ENCODE measurements at places on chromosomes 16 and 17. TPM values are rescaled to one million over a fixed set of nuclear protein-coding genes. Genes with fewer than 3 reads are reported as not detected.

DNA sequence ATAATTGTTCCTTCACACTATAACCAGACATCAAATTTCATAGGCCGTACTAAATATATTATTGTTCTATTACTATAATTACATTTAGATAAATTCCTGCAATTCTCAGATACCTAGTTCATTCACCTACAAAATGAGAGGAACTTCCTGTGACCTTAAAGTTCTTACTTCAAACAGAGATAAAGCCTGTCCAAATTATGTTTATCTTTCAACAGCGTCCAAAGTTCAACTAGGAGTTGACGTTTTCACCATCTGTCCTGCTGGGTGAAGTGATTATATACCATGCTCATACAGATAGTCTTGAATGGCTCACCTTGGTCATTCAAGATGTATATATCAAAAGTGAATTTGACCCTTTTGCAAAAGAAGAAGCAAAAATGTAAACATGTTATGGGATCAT lies 440.6 kb downstream of the CDH8 start:
- H3K36me3 ChIP-seq: no peaks in the 10 kb centered on the region
- H3K27me3 ChIP-seq: no peaks in the 10 kb centered on the region
- H3K4me3 ChIP-seq: no peak overlapping the region
- H3K4me1 ChIP-seq: no peaks in the 10 kb centered on the region
- no peak overlapping the region for H3K27ac ChIP-seq

DNA sequence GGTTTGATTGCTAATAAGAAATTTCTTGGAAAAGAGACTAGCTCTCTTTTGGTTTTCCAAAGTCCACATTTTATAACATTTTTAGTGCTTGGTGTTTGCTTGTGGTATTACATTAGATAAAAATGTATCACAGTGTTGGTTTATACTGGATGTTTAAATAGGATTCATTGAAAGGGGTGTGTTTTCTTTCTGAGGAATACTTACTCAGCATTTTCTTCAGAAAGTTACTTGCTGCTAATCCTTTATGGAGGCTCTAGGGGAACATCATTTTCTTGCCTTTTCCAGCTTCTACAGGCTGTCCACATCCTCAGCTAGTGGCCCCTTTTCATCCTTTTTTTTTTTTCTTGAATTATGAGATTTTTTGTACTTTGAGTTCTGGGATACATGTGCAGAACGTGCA lies 834 bp upstream of the KRT39 start:
- no peaks in the 10 kb centered on the region for H3K4me1 ChIP-seq
- H3K4me3 ChIP-seq: no peak overlapping the region
- H3K27me3 ChIP-seq: no peaks in the 10 kb centered on the region
- H3K36me3 ChIP-seq: no peaks in the 10 kb centered on the region
- no peak overlapping the region for H3K27ac ChIP-seq

DNA sequence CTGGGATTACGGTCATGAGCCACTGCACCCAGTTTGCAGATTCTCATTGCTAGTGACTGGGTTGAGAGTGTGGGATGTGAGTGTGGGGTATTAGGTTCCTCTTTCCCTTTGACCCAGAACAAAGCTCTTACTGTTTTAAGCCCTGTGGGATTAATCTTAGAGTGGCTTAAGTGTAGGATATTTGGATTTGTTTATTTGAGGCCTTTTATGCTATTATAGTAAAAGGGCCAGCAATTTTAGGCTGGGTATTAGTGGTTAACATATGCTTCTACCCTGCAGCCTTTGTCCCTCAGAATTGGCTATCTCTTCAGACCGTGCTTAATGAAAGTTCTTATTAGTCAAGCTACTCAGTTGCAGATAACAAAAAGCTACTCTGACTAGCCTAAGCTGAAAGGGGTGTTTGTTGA lies 3.2 kb downstream of the SGF29 start:
- H3K36me3 ChIP-seq: no peaks in the 10 kb centered on the region
- peaks cover 11% of the 10 kb centered on the region for H3K4me1 ChIP-seq

DNA sequence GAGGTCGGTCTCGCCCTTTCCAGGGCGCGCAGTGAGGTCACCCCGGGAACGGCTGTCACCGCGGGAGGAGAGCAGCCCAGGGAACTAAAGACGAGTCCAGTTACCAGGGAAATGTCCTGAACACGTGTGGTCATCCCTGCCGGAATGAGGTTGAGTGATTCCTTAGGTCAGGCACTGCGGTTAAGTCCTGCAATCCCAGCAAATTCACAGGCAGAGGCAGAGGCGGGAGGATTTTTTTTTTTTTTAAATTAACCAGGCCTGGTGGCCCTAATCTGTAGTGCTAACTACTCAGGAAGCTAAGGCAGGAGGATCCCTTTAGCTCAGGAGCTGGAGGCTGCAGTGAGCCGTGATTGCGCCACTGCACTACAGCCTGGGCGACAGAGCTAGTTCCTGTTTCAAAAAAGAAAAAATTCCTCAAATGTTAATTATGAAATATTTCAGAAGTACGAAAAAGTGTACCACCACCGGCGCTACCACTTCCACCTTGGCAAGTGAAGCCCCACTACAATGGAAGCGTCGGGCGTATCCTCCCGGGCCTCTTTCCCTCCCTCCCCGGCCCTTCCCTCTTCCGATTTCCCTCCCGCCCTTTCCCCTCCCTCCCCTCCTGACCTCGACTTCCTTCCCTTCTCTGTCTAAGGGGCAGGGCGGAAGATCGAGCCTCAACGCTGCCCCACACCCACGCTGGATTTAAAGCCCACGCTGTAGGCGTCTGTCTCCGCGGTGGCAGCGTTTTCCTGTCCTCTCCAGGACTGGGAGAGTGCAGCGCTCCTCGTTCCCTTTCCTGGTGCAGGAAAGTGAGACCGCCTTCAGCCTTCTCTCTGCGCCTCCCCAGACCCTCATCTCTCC lies 27.3 kb downstream of the SLFN11 start:
- peaks cover 4% of the 10 kb centered on the region for H3K36me3 ChIP-seq
- peaks cover 8% of the 10 kb centered on the region for H3K27me3 ChIP-seq
- no peak overlapping the region for H3K4me3 ChIP-seq
- H3K27ac ChIP-seq: no peak overlapping the region
- peak; percentile 45 for DNase-seq

DNA sequence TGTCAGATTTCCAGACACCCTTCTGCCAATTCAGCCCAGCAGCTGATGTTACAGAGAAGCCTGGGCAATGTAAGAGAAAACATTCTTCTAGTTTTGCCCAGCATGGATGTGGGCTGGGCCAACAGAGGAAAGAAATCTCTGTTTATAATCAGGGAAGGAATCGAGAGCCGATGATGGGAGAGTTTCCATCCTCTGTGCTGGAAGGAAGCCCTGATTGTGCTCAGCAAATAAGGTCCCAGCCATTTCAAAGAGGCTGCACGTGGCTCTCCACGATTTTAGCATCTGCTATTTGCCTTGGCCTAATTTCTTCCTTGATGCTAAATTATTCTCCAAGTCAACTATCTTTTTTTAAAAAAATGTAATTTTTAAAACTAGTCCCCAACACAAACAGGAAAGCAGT lies 70.0 kb downstream of the IRX6 start:
- H3K27me3 ChIP-seq: no peaks in the 10 kb centered on the region
- H3K4me3 ChIP-seq: no peak overlapping the region
- no peaks in the 10 kb centered on the region for H3K4me1 ChIP-seq
- no peaks in the 10 kb centered on the region for H3K36me3 ChIP-seq
- no peak overlapping the region for H3K27ac ChIP-seq
- no peak for DNase-seq

- no peak overlapping the region for H3K4me3 ChIP-seq
- no peaks in the 10 kb centered on the region for H3K4me1 ChIP-seq
- DNase-seq: no peak
- H3K36me3 ChIP-seq: no peaks in the 10 kb centered on the region
Observed at GRCh38 chr17:3558603-3559269, 1.1 kb upstream of the TRPV3 start.

GRCh38 chr17:50681263-50682200 lies 26.2 kb downstream of the ANKRD40 start:
- H3K27me3 ChIP-seq: no peaks in the 10 kb centered on the region
- peak; percentile 83 for DNase-seq
- H3K4me3 ChIP-seq: no peak overlapping the region
- no peak overlapping the region for H3K27ac ChIP-seq
- peaks cover 3% of the 10 kb centered on the region for H3K4me1 ChIP-seq

DNA sequence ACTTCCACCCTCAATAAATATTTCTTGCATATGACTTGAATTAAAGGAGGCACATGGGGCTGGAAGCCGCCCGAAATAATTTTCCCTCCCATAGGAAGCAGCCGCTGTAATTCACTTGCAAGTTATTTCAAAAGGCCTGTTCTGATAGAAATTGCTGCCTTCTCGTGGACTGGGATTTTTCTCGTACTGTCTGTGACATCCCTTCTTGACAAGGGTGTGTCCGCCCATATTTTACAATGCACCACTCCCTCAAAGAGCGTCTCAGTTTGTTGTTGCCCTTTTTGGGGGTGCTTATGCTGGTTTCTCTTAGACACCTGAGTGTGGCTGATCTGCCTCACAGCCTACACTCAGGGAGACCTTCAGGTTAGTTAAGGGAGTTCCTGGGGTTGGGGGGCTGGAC lies 160.0 kb downstream of the MSI2 start:
- DNase-seq: no peak
- H3K27ac ChIP-seq: no peak overlapping the region
- no peak overlapping the region for H3K4me3 ChIP-seq
- no peaks in the 10 kb centered on the region for H3K4me1 ChIP-seq

DNA sequence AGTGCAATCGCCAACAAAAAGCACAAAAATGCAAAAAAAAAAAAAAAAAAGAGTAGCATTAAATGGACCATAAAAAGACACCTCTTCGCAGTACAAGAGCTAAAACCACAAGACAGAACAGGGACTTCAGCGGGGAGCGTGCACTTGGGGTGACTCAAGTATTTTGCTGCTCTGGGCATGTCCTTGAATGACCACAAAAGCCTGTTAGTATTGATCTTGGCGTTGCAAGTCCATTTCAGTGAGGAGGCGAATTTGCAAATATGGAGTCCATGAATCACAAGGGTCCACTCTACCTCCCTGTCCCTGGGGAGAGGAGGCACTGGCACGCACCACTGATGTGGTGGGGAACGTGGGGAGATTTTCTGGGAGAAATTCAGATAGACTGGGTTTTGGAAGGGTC lies 78.9 kb downstream of the CNGB1 start:
- H3K27ac ChIP-seq: no peak overlapping the region
- no peaks in the 10 kb centered on the region for H3K27me3 ChIP-seq
- peaks cover 20% of the 10 kb centered on the region for H3K4me1 ChIP-seq
- DNase-seq: no peak
- no peaks in the 10 kb centered on the region for H3K36me3 ChIP-seq
- H3K4me3 ChIP-seq: no peak overlapping the region

- H3K4me3 ChIP-seq: no peak overlapping the region
- no peaks in the 10 kb centered on the region for H3K27me3 ChIP-seq
- no peak for DNase-seq
- H3K27ac ChIP-seq: no peak overlapping the region
- H3K4me1 ChIP-seq: no peaks in the 10 kb centered on the region
Observed at GRCh38 chr16:72835086-72835485, 212.8 kb downstream of the ZFHX3 start.

DNA sequence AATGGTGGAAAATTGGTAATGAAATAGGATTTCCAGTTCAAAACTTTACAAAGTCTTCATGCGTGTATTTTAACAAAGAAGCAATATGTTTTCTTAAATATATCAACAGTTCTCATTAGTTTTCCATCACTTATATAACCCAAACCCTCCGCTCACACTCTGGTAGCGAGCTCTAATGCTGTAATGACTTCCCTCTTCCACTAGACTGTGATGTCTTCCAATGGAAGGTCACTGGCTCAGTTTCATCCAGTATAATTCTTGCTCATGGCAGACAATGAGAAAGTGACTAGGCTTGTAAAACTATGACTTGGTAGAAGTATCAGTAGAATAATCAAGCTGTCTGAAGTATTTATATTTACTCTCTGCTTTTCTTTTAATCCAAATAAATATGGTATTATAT lies 32.8 kb downstream of the NETO2 start:
- DNase-seq: no peak
- no peaks in the 10 kb centered on the region for H3K4me1 ChIP-seq
- no peaks in the 10 kb centered on the region for H3K27me3 ChIP-seq
- no peaks in the 10 kb centered on the region for H3K36me3 ChIP-seq
- no peak overlapping the region for H3K4me3 ChIP-seq

The PRAC2 gene
- not detected for total RNA-seq

The MT1M gene
- total RNA-seq: 1.8 TPM

The TUBB3 gene
- 164 TPM for total RNA-seq

- H3K27ac ChIP-seq: no peak overlapping the region
- no peaks in the 10 kb centered on the region for H3K4me1 ChIP-seq
- no peak for DNase-seq
Observed at GRCh38 chr17:74769856-74770497, 6.2 kb downstream of the NAT9 start.

The CLDN9 gene
- not detected for total RNA-seq

DNA sequence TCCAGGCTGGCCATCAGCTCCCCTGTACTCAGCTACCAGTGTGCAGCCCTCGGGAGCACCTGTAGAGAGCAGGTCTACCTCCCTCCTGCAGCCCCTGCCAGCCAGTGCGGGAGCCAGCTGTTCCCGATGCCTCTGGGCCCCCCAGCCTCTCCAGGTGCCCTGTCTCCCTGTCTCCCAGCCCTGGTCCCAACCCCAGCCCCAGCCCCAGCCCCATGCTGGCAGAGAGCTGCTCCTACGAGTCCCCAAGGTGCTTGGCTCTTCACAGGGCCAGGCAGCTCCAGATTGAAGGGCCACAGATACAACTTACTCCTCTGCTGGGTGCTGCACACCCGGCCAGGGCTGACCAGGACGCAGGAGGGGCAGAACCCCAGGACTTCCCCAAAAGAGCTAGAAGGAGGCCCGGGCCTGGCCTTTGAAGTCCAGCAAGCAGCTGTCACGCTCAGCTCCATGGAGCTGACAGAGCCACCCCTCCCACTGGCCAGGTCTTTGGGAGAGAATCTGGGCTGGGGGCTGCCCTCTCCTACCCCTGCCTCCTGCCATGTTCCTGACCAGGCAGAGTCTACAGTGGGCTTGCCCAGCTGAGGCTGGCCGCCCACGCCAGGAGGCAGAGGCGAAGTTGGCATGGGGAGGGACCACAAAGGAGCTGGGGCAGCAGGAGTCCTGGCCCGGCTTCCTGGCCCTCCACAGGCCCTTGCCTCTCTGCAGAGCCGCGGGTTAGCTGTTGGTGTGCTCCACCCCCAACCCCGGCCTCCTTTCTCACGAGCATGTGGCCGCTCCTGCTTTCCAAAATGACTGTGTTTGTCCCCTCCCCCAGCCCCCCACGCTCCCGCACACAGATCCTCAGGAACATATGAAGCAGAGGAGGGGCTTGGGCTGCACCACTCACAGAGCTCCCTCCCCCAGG lies 9.5 kb upstream of the ADAM11 start:
- H3K27ac ChIP-seq: no peak overlapping the region
- no peak overlapping the region for H3K4me3 ChIP-seq
- no peak for DNase-seq
- H3K27me3 ChIP-seq: no peaks in the 10 kb centered on the region

The DRC3 gene
- total RNA-seq: 1.6 TPM
